ENCODE measurements at places on chromosomes 2 and 18.

DNA sequence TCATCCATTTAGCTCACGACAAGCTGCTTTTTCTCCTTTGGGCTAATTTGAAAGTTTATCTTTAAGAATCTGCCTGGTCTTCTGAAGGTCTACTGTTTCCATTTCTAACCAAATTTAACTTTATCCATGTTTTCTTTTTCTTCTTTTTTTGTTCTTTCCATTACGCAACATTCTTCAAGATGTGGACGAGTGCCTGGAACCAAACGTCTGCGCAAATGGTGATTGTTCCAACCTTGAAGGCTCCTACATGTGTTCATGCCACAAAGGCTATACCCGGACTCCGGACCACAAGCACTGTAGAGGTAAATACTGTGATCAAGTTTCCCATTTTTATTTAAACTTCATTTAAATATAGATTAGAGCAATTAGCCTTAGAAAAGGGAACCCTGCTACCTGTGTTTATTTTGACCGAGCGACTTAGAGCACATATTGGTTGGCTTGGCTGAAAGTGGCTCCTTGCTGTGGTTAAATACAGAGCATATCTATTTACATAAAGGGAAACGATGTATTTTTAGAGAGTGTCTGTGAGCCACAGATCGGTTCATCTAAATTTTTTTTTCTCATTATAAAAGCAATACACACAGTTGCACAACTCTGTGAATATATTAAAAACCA lies 183.4 kb upstream of the RASGRP3 start:
- no peak for DNase-seq

- DNase-seq, result no peak
These were observed 380.6 kb upstream of the NXPH2 start for GRCh38 chr2:139160836-139161235.

DNA sequence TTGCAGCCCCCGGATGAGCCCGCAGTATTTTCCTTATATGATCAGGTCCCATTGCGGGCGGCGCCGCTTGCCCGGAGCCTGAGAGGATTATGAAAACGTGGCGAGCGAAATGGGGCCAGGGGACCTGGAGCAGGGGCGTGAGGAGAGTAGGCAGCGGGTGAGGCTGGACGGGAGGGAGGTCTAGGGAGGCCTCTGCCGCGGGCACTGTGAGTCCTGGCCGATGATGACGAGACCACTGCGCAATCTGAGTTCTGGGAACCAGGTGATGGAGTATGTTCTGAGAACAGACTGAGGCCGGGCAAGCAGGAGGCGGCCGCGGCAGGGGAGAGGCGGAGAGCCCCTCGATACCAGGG lies 790 bp upstream of the ACAA2 start:
- no peak for DNase-seq

DNA sequence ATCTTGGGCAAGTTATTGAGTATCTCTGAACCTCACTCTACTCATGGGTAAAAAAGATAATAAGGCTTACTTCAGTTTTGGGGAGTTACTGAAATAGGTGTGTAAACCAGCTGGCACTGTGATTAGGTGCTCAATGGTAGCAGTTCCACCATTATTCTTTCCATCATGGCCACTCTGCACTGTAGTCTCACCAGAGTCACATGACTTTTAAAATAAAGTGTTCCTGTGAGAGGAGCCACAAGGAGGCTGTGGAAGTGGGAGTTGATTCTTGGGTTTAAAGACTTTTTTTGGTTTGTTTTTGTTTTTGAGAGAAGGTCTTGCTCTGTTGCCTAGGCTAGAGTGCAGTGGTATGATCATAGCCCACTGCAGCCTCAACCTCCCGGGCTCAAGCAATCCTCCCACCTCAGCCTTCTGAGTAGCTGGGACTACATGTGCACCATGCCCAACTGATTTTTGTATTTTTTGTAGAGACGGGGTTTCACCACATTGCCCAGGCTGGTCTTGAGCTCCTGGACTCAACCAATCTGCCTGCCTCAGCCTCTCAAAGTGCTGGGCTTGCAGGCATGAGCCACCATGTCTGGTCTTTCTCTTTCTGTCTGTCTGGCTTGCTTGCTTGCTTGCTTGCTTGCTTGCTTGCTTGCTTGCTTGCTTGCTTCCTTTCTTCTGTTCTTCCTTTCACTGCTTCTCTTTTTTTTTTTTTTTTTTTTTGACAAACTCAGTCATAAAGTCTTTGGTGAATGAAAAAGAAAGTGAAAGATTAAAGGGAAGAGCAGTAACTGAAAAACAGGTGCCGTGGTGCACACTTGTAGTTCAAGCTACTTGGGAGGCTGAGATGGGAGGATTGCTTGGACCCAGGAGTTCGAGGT lies 21.2 kb upstream of the ACVR1 start:
- DNase-seq, result no peak

GRCh38 chr2:40210968-40211353 lies 240.9 kb downstream of the SLC8A1 start:
- DNase-seq, result no peak

- DNase-seq, result no peak
These were observed 40.3 kb upstream of the PKDCC start for GRCh38 chr2:42007551-42007950.
